ENCODE measurements at places on chromosomes 12 and 14. TPM values are rescaled to one million over a fixed set of nuclear protein-coding genes. Genes with fewer than 3 reads are reported as not detected.

DNA sequence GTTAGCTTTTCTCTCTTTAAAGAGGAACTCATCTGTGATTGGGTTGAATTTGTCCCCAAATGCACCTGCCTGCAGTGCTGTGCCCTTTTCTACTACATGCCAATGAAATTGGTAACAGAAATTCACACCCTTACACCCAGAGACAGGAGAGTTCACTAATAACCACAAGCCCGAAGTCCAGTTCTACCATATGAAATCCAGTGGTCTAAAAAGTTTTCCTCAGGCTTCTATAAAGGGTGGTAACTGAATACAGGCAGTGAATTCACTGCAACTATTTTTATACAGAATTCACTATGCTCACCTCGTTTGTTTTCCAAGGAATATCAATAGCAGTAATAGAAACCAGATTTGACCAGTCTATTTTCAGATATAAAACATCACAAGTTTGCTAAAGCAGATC is 31.5 kb upstream of the SOS2 start:
- H3K4me1 ChIP-seq, result no peaks in the 10 kb centered on the region
- H3K4me3 ChIP-seq, result no peak overlapping the region
- no peak overlapping the region for H3K27ac ChIP-seq
- H3K36me3 ChIP-seq, result peaks cover 8% of the 10 kb centered on the region

DNA sequence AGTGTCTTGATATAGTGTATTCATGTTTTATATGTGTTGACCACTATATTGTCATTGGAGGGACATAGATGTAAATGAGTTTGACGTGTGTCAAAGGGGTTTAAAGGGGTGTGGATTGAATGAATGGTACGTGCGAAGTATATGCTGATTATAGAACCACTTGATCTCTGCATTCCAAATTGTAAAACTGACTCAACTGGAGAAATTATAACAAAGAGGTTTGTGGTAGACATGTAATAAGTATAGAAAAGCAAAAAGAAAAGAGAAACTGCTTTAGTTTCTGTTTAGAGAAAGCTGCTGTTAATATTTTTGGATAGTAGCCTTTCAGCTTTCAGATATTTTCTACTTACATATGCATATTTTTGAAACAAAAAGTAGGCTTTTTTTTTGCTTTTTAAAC is 8.9 kb upstream of the MYRFL start:
- no peaks in the 10 kb centered on the region for H3K27me3 ChIP-seq
- no peak for DNase-seq
- no peaks in the 10 kb centered on the region for H3K4me1 ChIP-seq
- H3K27ac ChIP-seq, result no peak overlapping the region
- H3K4me3 ChIP-seq, result no peak overlapping the region
- H3K36me3 ChIP-seq, result peaks cover 11% of the 10 kb centered on the region

- H3K4me3 ChIP-seq, result no peak overlapping the region
- H3K27ac ChIP-seq, result no peak overlapping the region
- no peaks in the 10 kb centered on the region for H3K27me3 ChIP-seq
- H3K36me3 ChIP-seq, result peaks cover 3% of the 10 kb centered on the region
- peaks cover 5% of the 10 kb centered on the region for H3K4me1 ChIP-seq
Measured at GRCh38 chr12:9333161-9333560, 125.0 kb upstream of the PZP start.

The OAS3 gene
- total RNA-seq, result 26.1 TPM

- H3K27ac ChIP-seq, result no peak overlapping the region
- H3K27me3 ChIP-seq, result peaks cover 63% of the 10 kb centered on the region
Measured at GRCh38 chr12:2959505-2960389, 550 bp downstream of the TEAD4 start.

The NFE2 gene
- total RNA-seq, result not detected

- DNase-seq, result no peak
- no peak overlapping the region for H3K27ac ChIP-seq
- no peaks in the 10 kb centered on the region for H3K4me1 ChIP-seq
Measured at GRCh38 chr12:84034871-84035270, 877.7 kb downstream of the SLC6A15 start.

GRCh38 chr12:96210376-96211055 is 16.3 kb downstream of the ELK3 start:
- peaks cover 4% of the 10 kb centered on the region for H3K36me3 ChIP-seq
- peak overlapping the region; percentile 77 for H3K4me3 ChIP-seq
- H3K27ac ChIP-seq, result peak overlapping the region; percentile 89
- no peaks in the 10 kb centered on the region for H3K27me3 ChIP-seq

DNA sequence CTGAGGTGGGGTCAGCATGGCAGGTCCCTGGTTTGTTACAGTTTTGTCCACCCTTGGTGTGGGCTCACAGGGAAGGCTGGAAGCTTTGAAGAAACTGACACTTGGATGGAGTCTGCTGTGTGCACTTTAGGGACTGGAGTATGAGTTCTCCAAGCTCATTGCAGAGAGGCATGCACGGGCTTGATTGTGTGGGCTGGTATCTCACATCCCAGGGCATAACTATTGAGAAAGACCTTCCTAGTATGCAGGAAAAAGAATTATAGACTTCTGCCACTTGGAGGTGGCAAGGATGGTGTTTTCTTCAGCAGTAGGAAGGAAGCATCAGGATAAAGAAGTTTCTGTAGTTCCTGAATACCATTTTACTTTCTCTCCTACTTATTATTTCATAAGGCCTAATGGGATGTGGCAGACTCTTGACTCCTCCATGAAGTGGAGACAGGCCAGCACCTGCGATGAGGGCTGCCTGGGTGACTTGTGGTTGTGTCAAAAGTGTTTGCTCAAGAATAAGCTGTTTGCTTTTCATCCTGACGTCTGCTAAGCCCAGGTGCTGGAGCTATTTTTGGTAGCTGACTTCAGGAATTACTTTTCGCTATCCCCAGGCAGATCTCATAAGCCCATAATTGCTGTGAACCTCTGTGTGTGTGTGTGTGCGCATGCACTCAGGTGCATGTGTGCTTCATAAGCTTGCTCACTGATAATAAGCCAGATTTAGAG is 125.8 kb downstream of the KTN1 start:
- H3K27ac ChIP-seq, result no peak overlapping the region
- H3K27me3 ChIP-seq, result no peaks in the 10 kb centered on the region
- H3K4me3 ChIP-seq, result no peak overlapping the region
- peaks cover 2% of the 10 kb centered on the region for H3K36me3 ChIP-seq
- H3K4me1 ChIP-seq, result no peaks in the 10 kb centered on the region

The OR10A7 gene
- total RNA-seq, result not detected

DNA sequence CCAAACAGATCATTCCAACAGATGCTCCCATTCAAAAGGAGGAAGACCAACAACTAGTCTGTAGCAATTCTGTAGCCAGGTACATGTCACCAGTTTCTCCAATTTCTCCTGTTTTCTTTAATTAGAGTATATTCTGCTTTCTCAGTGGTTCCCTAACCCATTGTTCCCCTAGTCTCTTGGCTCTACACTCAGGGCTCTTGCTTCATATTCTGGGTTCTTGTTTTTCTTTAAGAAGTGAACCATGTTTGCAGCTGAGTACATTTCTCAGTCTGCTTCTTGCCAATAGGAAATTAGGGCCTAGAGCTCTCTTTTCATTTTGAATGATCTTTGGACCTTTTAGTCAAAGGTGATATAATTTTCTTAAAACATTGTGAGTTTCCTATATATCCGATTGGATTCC is 29.4 kb upstream of the STXBP6 start:
- H3K27ac ChIP-seq, result no peak overlapping the region
- DNase-seq, result no peak
- H3K4me3 ChIP-seq, result no peak overlapping the region
- no peaks in the 10 kb centered on the region for H3K4me1 ChIP-seq
- peaks cover 12% of the 10 kb centered on the region for H3K27me3 ChIP-seq

DNA sequence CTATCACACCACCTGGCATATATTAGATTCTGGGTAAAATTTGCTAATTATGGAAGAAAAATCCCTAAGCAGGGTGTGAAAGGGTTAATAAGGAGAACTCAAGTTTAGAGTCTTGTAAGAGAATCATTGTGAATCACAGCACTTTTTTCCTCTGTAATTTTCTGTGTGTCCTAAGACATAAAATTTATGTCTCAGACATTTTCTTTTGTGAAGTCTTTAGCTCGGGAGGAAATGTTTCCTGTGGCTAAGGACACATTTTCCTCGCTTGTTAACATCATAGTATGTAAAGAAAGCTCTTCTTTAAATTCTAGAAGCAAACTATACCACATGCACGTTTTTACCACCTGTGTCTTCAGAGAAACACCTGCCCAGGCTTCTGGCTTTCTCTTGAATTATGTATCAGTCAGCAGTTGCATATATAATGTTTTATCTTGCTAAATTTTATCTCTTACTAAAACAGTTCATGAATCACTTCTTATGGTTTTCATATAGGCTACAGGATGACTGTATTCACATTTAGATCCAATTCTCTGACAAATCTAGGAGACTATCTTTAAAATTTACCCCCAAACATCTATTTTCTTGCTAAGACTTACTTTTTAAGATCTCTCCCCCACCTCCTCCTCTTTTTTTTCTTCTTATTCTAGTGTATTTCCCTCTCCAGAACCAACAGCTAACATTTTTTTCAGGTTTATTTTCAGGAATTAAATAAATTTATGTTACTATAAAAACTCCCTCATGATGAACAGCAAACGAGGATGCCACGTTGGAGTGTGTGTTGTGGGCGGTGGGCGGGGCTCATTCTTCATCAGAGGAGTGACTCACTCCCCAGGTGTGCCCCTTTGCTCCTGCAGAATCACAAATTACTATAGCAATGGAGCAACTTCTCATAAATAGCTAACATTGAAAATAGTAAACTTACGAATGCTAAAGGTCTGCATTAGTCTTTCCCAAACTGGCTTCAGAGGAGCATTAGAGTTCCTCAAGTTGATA is 11.6 kb upstream of the CSRP2 start:
- DNase-seq, result peak; percentile 79
- no peaks in the 10 kb centered on the region for H3K27me3 ChIP-seq
- H3K27ac ChIP-seq, result peak overlapping the region; percentile 18
- no peaks in the 10 kb centered on the region for H3K36me3 ChIP-seq
- peaks cover 13% of the 10 kb centered on the region for H3K4me1 ChIP-seq

The DENND5B gene
- total RNA-seq, result 0.37 TPM

DNA sequence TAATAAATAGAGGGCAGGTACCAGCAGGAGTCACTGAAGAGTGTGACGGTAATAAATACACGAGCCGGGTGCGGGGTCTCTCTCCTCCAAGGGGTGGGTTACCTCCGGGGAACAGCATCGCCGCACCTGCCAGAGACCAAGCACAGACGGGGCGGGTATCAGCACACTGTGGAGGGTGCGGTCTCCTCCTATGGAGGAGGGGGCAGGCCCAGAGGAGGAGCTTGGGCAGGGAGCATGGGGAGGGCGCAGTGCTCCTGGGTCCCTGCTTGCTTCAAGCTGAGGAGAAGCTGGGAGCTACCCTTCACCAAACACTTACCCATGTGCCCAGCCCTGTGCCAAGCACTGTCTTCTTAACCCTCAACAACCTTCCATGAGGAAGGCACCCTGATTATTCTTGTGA is 12.8 kb downstream of the PGF start:
- no peaks in the 10 kb centered on the region for H3K27me3 ChIP-seq
- peak overlapping the region; percentile 18 for H3K27ac ChIP-seq
- DNase-seq, result no peak
- no peak overlapping the region for H3K4me3 ChIP-seq

The SLC10A1 gene
- total RNA-seq, result not detected

DNA sequence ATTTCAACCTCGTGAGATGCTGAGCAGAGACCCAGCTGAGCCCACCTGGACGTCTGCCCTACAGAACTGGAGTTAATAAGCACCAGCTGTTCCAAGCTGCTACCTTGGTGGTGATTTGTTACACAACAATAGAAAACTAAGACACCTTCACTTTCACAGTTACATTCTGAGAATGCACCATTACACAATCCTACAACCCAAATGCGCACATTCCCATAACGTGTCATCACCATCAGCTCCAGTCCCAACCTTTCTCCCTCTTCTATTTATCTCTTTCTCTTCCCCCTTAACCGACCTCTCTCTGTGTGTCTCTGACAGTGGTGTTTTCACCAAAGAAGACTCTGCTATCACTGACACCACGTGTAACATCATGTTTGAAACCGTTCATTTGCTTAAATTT is 91.9 kb downstream of the TMEM132D start:
- no peaks in the 10 kb centered on the region for H3K4me1 ChIP-seq
- H3K4me3 ChIP-seq, result no peak overlapping the region
- no peaks in the 10 kb centered on the region for H3K27me3 ChIP-seq
- no peak for DNase-seq
- H3K36me3 ChIP-seq, result no peaks in the 10 kb centered on the region

The FBXO33 gene
- total RNA-seq, result 16.1 TPM
